Left ventricle myocardium superior (tissue), 1 donor: ENCODE measurements at places on chromosomes 13 and 19. TPM values are rescaled to one million over a fixed set of nuclear protein-coding genes. Genes with fewer than 3 reads are reported as not detected.

GRCh38 chr19:13850910-13851733, 25.8 kb upstream of the NANOS3 start:
- peak; percentile 86 for DNase-seq

DNA sequence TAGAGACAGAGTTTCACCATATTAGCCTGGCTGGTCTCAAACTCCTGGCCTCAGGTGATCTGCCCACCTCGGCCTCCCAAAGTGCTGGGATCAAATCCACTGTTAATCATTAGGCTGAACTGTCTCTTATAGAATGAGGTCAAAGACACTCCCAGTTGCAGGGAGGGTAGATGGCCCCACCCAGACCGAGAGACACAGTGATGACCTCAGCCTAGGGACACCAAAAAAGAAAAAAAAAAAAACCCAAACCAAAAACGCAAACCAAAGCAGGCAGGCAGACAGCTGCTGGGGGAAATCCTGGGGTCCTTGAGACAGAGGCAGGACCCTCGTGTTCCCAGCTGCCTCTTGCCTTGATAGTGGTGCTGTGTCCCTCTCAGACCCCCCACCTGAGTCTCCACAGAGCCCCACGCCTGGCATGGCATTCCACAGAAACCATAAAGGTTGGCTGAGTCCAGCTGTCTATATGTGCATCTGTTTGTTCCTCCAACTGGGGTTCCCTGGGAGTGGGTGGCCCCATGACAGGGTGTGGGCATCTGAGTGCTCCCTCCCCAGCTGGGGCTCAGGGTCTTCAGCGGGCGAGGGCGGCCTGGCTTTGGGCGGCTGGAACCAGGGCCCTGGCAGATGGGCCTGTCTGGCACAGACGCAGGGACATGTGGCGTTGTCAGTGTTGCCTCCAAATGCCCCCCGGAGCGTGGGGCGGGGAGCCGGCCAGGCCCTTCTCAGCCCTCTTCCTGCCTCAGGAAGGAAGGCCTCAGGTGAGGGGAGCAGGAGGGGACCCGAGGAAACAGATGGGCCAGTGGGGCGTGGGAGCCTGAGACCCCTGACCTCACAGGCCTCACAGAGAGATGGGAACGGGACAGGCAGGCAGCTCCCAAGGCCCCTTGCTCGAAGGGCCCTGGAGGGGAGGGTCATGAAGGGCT, 5.2 kb downstream of the DAND5 start:
- no peak for DNase-seq

Gene STOML3
- total RNA-seq, result not detected

Gene COL5A3
- total RNA-seq, result 9.6 TPM
